ENCODE measurements at places on chromosomes 11 and 22.

DNA sequence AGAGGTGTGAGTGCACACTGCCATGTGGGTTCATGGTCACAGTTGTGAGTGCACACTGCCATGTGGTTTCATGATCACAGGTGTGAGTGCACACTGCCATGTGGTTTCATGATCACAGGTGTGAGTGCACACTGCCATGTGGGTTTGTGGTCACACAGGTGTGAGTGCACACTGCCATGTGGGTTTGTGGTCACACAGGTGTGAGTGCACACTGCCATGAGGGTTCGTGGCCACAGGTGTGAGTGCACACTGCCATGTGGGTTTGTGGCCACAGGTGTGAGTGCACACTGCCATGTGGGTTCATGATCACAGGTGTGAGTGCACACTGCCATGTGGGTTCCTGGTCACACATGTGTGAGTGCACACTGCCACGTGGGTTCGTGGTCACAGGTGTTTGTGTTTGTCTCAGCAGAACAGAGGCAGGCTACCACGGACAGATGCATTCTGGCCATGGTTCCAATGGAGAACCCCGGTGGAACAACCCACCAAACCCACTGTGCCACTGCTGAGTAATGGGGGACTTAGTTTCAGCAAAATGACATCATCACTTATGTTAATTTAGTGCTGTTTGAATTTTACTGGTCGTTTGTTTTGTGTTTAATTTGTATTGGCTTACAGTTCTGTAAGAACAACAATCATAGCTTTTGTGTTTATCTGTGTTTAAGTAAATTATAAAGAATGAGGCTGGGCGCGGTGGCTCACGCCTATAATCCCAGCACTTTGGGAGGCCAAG is 57.2 kb downstream of the RPS6KA4 start:
- no peak for DNase-seq

GRCh38 chr11:19891022-19891421 is 178.4 kb downstream of the NAV2 start:
- no peak for DNase-seq

DNA sequence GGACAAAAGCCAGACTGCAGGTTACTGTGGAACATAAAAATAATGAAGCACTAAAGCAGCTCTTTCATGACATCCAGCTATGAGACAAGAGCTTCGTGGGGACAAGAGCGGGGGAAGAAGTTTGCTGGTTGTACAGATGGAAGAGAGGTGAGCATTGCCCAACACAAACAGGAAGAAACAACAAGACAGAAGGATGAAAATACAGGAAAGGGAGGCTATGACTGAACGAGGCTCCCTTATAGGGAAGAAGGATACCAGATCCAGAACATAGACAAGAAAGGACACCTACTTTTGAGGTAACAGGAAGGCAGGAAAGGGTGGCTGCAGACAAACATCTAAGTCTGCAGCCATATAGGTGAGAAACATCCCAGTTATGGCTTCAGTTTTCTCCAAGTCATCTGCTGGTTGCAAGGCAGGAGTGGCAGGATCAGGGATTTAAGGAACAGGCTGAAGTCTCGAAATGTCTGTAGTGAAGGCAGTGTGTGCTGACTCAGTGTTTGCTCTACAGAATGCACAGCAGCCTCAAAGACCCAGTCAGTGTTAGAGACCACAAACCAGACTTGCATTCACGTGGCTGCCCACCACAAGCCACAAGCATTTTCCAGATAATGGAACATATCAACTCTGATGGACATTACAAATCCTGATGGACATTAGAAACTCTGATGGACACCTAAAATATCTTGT is 1.9 kb downstream of the CLTCL1 start:
- no peak for DNase-seq

DNA sequence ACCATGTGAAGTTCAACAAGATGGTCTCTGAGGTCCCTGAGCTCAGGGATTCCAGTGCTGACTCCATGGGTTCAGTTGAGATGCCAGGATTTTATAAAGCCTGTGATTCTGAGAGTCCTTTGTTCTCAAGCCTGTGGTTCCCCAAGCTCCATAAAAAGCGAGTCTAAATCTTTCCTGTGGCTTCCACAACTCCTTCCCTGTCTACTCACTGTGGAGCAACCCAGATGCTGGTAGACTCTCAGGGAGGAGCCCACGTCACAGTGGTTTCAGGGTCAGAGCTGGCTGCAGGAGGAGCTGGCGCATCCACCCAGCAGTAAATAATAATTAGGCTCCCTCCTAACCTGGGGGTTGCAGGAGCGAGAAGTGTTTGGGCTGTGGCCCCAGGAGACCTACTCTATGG is 2.0 kb upstream of the RELT start:
- no peak for DNase-seq

DNA sequence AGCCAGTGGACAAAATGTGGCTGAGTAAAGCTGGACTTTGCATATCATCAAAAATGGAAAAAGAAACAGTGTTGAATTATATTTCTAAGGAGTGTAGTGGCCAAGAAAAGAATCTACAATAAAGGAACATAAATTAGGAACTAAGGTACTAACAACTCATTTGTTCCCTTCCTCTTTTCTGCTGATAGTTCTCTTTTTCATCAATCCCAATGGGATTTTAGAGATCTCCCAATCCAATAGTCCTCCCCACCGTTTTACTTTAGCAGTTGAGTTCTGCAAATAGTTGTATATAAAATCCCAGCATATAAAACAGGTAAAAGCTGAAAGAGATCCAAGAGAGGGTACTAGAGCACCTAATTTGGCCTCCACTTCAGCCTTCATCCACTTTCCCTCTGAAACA is 2.0 kb downstream of the PRCP start:
- DNase-seq: no peak

DNA sequence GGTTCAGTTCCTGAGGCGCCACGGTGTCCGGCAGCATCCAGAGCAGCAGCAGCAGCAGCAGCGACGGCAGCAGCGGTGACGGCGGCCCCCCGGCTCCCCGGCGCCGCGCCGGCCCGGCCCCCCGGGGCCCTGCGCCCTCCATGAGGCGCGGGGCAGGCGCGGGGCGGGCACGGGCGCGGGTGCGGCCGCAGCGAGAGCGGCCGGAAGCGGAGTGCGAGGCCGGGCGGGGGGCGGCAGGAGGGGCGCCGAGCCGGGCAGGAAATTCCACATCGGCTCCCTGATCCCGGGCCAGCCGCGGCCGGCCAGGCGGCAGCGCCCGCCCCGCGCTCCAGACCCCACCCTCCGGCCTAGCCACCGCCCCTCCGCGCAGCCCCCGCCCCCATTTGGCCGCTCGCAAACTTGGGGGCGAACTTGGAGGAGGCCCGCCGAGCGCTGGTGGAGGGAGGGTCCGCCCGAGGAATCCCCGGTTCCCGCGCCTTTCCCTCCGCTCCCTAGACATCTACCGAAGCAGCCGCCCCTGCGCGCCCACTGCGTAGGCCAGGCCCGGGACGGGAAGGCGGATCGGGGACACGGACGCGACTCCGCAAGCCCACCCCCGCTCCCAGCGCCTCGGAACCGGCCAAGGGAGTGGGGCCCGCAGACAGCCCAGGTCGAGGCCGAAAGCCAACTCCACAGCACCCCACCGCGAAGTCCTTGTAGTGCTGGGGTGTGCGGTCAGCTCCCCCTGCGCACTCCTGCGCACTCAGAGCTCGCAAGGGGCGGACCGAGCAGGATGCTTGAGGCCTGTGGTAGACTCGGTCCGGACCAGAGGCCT is at the start of gene SCARF2:
SCARF2 (minus strand) TSS at position 213 of the 814 bp plus-strand sequence; CDS start at position 142, 71 bp downstream.
- DNase-seq: no peak

GRCh38 chr11:121699801-121700200 is 247.0 kb upstream of the SORL1-AS1 start:
- no peak for DNase-seq

DNA sequence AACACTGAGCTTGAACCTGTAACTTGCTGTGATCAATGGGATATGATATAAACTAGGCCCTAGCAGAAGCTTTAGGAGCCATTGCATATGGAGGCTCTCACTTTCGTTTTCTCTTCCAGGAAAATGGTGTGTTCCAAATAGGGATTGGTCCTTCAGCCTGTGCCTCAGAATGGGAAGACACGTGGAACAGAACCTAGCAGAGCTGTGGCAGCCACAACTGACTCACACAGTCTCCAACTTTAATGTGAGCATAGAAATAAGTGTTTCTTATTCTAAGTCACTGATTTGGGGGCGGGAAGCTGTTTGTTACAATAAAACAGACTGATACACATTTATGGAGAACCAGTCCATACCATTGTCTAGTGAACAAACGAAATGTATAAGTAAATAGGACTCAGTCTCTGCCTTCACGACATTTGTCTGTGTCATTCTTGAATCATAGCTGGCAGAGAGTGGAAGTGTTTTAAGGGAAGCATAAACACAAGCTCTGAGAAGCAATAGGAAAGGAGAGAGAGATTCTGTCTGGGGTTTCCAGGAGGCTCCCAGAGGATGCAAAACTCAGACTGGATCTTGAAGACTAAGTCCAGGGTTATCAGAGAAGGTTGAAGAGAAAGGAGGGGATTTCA is 97.3 kb downstream of the GALNT18 start:
- DNase-seq: no peak
